ENCODE measurements at places on chromosomes 3 and 15.

DNA sequence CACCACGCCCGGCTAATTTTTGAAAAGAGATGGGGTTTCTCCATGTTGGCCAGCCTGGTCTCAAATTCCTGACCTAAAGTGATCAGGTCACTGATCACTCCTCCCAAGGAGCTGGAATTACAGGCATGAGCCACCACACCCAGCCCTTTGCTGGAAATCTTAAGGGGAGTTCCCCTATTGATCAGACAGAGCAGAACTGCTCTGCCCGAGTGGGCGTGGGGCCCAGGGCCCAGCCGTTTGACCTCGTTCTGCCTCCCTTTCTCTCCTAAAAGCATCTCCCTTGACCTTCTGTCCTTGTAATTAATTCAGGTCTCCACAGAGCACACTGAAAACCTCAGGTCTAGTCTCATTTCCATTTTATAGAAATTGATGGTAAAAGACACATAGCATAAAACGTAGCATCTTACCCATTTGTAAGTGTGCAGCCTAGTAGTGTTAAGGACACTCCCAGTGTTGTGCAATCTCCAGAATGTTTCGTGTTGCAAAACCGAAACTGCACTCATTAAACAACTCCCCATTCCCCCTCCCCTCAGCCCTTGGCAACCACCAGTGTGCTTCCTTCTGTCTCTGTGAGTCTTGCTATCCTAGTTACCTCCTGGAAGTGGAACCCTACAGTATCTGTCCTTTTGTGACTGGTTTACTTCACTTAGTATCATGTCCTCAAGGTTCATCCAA lies 89.3 kb downstream of the SLCO3A1 start:
- peak; percentile 8 for DNase-seq

- DNase-seq: no peak
These were observed 166.4 kb upstream of the TLE3 start for GRCh38 chr15:70264014-70264582.

GRCh38 chr3:114877378-114878113 lies 269.5 kb downstream of the ZBTB20 start:
- no peak for DNase-seq

- DNase-seq: no peak
These were observed 12.4 kb downstream of the SLCO3A1 start for GRCh38 chr15:91865950-91866349.

GRCh38 chr3:62039586-62039985 lies 333.8 kb downstream of the FEZF2 start:
- DNase-seq: no peak

DNA sequence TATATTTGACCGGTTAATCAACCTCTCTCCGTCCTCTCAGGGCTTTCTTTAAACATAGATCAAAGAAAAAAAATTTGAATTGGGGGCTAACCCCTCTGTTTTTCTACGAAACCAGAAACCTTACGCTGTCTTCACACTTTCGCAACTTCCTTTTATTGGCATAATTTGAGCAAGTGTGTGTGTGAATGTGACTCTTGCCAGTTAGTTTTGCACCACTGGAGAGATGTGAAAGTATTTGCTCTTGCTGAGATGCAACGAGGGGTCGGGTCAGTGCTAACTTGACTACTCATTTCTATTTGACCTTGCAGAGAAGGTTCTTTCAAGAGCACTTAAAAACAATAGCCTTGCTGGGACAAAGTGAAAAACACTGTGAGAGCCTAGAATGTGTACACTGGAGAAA lies 81.2 kb downstream of the FAM43A start:
- DNase-seq: no peak
